ENCODE measurements at places on chromosomes 12 and 14.

- no peak for DNase-seq
Measured at GRCh38 chr14:100470523-100470897, 116.7 kb downstream of the BEGAIN start.

DNA sequence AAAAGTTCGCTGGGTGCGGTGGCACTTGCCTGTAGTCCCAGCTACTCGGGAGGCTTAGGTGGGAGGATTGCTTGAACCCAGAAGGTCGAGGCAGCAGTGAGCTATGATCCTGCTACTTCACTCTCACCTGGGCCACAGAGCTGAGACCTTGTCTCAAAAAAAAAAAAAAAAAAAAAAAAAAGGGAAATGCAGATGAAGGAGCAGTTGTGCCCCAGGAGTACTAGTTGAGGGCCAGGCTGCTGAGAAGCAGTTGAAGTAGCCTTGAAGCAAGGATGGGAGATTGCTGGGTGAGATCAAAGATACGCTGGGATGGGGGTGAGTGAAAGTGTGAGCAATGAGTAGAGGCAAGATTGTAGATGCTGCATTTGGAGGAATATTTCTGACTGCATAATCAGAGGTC lies 93.4 kb upstream of the DNM1L start:
- no peak for DNase-seq

DNA sequence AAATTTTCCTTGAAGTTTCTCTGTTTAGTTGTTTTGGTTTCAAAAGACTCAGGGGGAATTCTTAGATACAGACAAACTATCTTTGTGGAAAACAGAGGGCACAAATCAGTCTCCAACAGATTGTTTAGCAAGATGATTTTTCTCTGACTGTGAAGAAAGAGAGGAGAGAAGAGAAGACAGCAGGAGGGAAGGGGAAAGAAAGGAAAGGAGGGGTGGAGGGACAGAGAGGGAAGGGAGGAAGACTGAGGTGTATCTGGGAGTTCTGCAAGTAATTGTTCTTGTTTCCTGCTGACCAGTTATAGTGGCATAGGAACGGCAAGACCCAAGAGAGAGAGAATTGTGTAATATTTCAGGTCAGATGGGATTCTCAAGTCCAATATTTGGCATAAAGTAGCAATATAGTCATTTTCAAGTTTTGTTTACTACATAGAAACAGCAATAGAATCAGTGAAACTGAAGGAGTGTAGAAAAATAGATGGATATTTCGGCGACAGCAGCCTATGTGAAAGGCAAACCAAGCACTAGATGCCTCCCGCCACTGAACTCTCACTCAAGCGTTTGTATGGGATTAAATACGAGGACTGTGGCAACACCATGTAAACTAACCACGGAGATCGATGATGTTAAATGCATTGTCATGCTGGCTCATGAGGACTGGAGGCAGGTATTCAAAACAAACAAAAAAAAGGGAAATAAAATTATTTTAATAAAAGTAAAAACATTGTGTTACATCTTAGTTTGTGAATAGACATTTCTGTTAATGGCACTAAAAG lies 342.5 kb downstream of the SLC16A7 start:
- DNase-seq, result no peak

DNA sequence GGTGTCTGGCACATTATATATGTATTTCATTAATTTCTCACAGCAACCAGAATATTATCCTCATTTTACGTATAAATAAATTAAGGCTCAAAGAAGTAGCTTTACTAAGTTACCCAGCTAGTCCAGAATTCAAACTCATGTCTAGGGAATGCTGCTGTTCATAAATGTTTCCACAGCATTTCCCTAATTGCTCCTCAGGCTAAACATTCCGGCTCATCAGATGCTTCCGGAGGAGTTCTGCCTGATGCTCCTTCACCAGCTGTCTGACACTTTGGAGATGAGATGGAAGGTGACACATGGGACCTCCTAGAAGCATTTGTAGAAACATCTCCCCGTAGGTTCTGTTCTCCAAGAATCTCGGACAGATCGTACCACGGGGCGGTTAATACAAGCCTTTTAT lies 12.1 kb downstream of the KRT85 start:
- DNase-seq, result no peak

DNA sequence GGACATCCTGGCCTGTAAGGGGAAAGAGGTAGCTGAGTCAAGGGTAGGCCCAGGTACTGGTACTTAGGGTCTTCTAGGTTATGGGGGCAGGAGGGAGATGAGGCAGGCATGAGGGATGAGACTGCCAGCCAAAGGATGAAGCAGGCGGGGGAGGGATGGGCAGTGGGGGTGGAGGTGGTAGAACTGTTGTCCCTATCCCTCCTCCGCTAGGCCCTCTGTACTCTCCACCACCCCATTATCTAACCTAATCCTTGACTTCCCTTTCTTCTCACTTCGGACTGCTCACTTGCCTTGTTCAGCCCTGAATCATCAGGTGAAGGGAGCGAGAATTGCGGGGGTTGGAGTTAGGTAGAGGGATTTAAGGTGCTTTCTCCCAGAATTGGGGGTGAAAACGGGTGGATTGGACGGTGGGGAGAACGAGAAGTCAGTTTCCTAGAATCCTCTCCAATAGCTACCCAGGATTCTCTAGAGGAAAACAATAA lies 562 bp downstream of the PAN2 start:
- no peak for DNase-seq

DNA sequence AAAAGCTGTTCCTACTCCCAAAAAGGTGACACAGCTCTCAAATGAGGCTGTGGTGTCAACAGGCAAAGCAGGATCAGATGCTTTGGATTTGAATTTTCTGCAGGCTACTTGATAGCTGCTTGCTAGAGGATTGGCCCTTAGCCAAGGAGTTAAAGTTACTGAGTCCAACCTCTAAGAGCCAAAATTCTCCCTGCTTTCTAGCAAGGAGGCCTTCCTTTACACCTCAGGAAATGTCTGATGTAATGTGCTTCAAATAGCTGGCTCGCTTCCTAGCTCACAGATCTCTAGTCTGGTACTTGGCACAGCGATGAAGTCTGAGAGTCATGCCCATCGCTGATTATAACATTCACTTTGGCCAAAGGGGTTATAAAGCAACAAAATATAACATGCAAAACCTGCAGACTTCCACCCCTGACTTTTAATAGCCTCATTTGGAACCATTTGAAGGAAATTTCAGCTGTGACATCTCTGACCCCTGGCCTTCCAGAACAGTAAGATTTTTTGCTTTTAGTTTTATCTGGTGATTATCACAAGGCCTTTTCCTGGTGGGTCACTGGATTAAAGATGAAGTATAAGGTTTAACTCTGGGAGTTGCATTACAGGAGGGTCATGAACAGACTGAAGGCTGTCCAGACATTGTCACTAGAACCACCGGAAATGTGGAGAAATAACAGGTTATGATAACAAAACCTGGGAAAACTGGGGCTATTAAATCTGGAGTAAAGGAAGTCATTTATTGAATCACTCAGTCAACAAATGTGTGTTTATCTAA lies 189.7 kb downstream of the EPS8 start:
- DNase-seq, result no peak

DNA sequence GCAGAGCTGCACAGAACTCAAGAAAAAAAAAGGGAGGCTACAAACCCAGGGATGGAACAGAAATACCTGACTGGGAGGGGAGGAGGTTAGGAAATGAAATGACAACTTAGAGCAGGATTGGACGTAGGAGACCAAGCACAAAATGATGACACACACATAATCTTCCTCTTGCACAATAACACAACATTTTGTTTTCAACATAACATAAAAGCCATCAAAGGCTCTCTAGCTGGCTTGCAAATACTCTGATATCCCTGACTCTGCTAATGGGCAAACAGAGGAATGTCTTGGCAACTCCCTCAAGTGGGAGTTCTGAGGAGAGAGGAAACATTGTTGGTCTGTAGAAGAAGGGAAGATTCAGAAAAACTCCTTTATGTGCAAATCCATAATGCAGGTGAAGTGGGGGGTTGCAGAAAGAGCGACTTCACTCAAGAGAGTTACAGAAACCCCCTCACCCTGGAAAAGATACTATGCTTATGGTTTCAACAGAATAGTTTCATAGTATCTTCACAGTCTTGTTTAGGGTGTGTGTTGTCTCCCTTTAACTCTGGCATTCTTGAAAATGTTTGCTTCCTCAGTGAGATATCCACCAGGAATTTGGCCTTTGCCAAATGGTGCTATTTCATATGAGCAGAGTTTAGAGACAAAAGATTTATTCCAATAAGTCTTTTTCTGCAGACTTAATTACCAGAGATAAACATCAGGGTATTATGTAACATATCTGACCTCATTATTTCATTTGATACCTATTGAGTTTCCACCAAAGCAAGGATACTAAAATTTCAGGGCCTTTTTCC lies 43.8 kb upstream of the LTBP2 start:
- DNase-seq, result no peak

GRCh38 chr12:62716866-62717525 lies 218.0 kb downstream of the PPM1H start:
- no peak for DNase-seq

GRCh38 chr14:22793976-22794375 lies 21.3 kb downstream of the SLC7A7 start:
- no peak for DNase-seq

- no peak for DNase-seq
Measured at GRCh38 chr12:11888029-11888428, 182.7 kb upstream of the BCL2L14 start.

- DNase-seq, result no peak
Measured at GRCh38 chr14:74909501-74909900, 13.6 kb downstream of the RPS6KL1 start.

- no peak for DNase-seq
Measured at GRCh38 chr12:98126637-98127335, 388.6 kb upstream of the TMPO start.

GRCh38 chr12:65937806-65938205 lies 113.5 kb downstream of the HMGA2 start:
- no peak for DNase-seq

GRCh38 chr14:100056964-100057795 lies 8.0 kb upstream of the EVL start:
- no peak for DNase-seq

- peak; percentile 20 for DNase-seq
Measured at GRCh38 chr12:76030341-76031080, 1.1 kb downstream of the PHLDA1 start.

- DNase-seq, result no peak
Measured at GRCh38 chr14:64942531-64943111, at the start of gene GPX2. TSS of gene GPX2 (minus strand) at chr14:64942745. CDS start at chr14:64942726, 19 bp downstream.

- DNase-seq, result no peak
Measured at GRCh38 chr12:57096099-57096572, 7.2 kb downstream of the NAB2 start.
